Activated CD4-positive, alpha-beta T cell treated with anti-CD3 and anti-CD28 coated beads, Interleukin-2, amount 50 U/mL, for 48 hours (primary cell): ENCODE measurements at places on chromosomes 4 and X.

DNA sequence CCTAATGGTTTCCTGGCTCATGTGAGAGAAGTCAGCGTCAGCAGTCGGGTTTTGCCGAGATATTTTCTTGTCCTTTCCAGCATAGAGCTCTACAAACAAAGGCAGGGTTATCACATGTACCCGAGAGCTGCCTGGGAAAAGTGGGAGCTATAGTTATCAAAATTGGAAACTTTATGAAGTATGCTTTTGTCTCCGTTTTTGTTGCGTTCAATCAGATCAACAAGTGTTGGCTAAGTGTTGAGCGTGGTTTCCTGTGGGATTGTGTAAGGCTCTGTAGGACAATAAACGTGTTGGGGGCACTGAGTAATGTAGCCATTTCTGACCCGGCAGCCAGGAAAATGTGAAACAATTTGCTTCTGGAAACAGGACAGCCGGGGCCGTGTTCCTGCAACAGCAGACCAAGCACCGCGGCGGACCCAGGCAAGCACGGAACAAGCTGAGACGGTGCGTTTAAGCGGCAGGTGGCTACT is at the start of gene BMX:
BMX (plus strand) TSS at position 311 of the 470 bp plus-strand sequence. CDS start 7,547 bp downstream, outside the sequence.
- DNase-seq = no peak

DNA sequence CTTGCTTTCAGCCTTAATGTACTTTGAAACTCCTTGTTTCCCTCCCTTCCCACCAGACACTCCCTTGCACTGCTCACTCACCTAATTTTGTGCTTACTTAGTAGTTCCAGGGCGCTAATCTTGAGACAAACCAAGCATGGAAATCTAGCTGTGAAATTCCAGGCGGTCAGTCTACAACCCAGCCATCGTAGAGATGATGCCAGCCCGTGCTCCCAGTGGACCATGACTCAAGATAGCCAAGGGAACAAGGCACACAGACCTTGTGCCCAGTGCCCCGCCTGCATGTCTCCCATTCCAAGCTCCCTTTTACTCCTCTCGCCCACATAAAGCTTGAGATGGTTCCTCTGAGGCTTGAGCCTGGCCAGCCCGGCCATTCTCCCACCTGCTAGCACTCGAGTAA is 11.1 kb downstream of the TREX2 start:
- no peak for DNase-seq

- DNase-seq = no peak
These were observed 63.4 kb upstream of the MAGEB2 start for GRCh38 chrX:30151964-30152363.

GRCh38 chr4:10977534-10977933 is 293.0 kb upstream of the CLNK start:
- DNase-seq = no peak

- DNase-seq = no peak
These were observed 64.1 kb downstream of the TMA16 start for GRCh38 chr4:163558539-163559044.

DNA sequence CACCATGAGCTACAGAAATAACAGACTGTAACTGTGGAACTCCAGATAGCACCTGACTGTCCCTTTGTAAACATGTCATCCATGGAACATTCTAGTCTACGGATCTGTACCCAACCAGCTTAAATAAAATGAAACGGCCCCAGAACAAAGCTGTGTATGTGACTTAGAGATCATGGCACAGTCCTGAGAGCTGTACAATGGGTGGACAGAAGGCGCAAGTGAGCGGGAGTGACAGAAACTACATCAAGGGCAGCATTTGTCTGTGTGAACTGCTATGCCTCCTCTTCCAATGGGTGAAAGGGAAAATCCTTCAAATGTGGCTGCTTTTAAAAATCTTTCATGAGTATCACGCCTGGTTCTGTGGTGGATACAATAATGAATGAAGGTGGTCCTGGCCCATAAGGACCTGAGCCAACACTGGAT is 72.5 kb downstream of the FAT1 start:
- no peak for DNase-seq

- DNase-seq = no peak
These were observed 14.3 kb downstream of the HNRNPDL start for GRCh38 chr4:82415922-82416365.

DNA sequence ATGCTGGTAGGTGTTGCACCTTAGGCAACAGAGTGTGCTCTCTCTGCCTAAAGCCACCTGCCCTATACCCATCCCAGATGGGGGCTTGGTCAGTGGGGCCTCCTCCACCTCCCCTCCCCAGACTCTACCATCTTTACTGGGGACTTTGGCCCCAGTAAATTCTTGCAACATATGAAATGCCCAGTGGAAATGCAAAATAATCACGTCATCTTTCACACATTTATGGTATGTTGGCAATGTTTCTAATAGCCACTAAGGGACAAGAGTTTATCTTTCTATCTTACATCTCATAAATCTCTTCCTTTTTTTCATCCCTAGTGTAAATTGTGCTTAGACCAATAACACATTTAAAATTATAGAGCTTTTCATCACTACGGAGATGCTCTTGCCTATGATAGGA is 103.0 kb upstream of the MAML3 start:
- no peak for DNase-seq

DNA sequence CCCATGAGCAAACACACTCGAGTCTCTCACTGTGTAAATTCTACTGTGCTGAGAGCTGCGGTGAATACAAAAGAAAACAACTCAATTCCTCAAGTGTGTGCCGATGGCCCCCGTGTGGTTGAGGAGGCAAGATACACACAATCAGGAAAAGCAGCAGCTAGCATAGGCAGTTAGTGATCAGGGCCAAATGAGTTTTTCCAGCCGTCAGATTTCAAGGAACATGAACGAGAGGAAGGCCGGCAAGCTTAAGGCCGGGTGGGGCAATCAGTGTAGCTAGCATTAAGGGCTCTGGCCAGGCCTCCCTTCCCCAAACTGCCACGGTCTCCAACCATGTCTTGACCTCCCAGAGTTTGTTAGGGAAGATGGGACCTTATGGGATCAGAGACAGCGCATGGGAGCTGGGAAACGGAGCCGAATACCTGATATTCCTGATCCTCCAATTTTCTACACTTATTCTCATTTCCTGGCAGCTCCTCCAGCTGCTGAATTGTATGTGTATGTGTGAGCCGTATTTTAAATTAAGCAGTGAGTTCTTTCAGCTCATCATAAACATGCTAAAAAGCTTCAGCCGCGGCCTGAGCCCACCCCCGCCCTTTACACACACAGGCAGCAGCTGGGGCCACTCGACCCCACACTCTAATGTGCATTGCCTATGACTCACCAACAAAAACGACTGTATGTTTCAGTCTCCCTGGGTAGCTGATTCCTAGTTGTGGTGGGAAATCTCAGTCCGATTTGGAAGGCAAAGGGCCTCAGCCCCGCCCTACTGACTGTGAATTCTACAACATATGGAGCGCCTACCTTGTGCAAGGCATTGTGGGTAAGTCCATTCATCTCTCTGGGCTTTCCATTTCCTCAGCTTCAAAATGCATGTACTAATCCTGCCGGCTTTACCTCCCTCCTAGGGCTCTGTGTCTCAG is 59.9 kb downstream of the RTL9 start:
- no peak for DNase-seq

GRCh38 chr4:143559757-143560147 is 46.2 kb downstream of the SMARCA5 start:
- DNase-seq = peak; percentile 21

DNA sequence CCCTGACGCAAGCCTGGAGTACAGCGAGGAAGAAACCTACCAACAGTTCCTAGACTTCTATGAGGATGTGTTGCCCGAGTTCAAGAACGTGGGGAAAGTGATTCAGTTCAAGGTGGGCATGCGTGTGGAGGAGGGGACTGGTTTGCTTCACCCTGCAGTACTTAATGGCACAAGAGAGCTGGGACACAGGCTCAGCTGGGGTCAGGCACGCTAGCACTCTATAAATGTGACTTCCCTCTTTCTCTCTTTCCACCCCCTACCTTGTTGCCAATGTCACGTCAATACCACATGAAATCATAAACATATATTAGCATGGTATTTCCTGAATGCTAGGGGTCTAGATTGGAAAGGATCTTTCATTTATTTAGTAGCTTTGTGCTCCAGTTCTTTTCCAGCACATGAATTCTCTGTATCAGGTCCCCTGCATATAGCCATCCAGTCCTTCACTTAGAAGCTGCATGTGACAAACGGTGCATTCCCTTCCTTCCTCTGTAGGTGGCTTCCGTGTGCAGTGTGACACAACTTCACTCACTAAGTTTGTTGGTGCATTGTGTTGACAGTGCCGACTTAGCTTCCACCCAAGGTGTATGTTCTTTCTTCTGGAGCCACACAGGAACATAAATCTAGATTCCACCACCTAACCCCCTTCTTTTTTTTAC is 25.6 kb downstream of the ZRSR2 start:
- peak; percentile 14 for DNase-seq

- no peak for DNase-seq
These were observed at the start of gene MMRN1 for GRCh38 chr4:89894649-89895550. TSS of gene MMRN1 (plus strand) at chr4:89894854. CDS start at chr4:89894972, 118 bp downstream.

DNA sequence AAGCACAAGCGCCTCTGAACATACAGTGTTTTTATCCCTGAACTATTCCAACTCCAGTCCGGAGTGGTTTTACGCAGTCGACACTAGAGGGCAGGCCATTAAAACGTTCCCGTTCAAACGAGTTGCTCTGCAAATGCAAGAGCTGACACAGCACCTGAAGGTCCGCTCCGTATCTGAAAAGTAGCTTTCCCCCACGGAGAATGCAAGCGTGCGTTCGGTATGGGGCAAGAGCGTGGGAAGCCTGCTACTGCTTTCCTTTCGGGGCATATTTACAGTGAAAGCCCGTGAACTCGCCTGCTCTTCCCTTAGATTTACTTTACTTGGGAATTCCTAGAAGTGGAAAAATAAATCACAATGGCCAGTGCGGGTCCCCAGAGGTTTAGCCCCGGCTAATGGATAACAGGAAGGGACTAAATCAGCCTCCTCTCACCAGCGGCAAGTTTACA is 190.8 kb downstream of the TSPAN5 start:
- DNase-seq = peak; percentile 76

DNA sequence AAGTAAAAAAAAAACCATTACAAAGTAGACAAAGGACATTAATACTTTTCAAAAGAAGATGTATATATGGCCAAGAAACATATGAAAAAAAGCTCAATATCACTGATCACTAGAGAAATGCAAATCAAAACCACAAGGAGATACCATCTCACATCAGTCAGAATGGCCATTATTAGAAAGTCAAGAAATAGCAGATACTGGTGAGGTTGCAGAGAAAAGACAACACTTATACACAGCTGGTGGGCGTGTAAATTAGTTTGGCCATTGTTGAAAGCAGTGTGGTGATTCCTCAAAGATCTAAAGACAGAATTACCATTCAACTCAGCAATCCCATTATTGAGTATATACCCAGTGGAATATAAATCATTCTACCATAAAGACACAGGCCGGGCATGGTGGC is 39.3 kb downstream of the TASL start:
- no peak for DNase-seq

DNA sequence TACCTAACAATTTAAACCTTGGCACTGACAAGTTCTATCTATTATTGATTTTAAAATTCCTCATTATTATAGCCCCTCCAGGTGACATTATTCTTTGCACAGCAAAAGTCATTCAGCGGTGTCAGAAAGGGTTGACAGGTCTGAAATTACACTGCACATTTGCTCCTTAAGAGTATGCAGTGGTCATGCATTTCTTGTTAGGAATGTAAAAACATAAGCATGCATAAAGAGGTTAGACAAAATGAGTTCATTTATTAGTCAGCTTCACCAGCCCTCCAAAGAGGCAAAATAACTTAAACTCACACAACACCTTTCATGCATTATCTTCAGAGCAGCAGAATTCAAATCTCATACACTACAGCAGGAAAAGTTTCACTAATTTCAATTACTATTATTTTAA is 158.8 kb downstream of the HNRNPD start:
- no peak for DNase-seq

DNA sequence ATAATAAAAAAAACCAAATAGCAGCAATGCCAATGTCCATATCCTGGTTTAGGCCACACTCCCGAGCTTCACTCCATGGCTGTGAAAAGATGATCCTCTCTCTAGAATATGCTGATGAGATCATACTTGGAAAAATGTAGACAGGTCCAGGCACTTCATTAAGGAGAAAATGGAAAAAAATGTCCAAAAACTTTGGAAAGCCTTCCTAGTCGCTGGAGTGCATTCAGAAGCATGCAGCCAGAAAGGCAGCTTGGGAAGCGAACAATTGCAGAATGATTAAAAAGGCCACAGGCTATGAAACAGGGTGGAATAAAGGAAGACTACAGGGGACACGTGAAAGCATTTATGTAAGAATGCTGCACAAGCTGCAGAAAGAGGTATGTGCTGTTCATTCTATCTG is 165.6 kb upstream of the HCCS start:
- no peak for DNase-seq

- DNase-seq = no peak
These were observed 24.5 kb downstream of the DHX15 start for GRCh38 chr4:24559889-24560288.
